EL (cell line): ENCODE measurements at places on chromosomes 4 and X.

GRCh38 chr4:38672074-38672396 is 8.0 kb downstream of the KLF3 start:
- no peak for DNase-seq

- DNase-seq = no peak
Observed at GRCh38 chrX:118551426-118551825, 55.8 kb downstream of the DOCK11 start.

DNA sequence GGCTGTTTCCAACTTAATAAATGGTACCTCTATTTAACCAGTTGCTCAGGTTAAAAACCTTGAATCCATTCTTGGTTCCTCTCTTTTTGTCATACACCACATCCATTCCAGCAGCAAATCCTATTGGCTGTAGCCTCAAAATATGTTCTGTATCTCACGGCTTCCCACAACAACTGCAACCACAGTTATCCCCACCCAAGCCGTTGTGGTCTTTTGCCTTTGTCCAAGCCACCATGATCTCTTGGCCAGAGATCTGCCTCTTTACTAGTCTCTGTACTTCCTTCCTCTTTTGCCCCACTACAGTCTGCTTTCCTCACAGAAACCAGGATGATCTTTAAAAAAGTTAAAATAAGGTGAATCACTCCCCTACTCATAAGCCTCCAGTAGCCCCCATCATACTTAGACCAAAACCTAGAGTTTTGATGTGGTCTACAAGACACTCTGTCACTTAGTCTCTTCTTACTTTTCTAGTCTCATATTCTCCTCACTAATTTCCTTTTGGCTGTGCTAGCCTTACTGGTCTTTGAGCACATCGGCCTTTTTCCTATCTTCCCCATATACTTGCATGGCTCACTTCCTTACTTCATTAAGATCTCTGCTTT is 10.3 kb downstream of the MAOA start:
- no peak for DNase-seq

DNA sequence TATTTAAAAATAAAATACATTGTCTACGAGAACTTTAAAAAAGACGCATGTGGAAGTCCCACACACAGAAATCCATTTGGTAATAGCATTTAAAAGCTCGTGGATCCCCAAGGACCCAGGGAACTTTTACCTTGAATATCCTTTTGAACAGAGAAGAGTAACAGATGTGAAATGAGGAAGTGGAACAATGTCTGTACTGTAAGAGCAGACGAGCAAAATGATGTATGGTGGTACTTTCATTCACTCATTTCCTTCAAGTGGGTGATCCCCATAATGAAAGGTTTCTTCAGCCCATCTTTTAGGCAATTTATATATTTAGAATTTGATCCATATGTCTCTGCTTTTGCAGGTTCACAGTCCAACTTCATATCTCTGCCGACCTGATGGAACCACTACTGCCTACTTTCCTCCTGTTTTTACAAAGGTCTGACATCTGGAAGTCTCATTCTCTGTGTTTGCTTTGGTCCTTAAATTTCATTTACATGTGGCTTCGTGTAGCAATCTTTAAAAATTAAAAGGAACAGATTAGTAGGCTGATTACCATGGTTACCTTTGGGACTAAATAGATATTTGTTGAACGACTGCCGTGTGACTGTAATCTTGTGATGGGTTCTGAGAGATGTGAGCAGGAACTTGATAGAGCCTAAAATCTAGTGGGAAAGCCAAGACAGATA is 188.4 kb downstream of the PALLD start:
- no peak for DNase-seq

DNA sequence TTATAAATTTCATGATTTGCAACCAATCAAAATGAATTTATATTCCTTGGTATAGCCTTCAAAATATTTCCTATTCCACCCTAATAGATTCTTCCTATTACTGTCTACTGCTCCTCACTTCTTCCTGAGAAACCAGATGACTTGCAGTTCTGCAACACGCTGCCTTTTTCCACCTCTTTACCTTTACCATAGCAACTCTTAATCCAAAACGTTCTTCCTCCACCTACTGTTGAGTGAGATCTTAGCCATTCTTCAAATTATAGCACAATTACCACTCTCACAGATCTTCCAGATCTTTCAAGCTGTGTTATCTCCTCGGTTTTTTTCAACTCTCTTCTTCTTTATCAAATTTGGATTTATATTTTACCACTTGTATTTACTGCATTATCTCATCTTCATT is 289.8 kb downstream of the ADGRL3 start:
- DNase-seq = no peak

DNA sequence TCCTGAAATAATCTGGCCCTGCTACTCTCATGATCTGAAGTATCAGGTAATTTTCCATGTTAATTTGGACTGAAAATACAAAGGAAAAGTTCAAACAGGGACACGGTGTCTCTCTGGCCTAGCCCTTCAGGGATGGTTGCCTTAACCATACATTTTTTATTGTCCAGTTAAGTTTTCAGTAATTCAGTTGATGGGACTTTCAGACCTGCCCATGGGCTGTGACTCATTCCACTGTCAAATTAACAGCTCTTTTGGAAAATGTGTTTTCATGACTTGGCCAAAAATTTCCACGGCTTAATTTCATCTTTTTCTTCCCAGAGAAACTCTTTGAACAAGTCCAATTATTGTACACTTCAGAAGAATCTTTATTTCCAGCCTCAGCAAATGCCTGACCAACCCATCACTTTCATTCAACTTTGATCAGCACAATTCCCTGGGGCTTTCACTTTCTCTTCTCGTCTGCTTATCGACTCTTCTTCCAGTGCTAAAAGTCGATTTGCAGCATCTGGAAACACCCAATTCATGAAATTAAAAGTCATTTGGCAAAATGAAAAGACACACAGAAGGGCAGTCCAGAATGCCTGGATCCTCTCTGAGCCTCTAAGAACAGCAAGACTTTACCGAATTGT is 293.9 kb downstream of the RAB28 start:
- no peak for DNase-seq

GRCh38 chr4:61540944-61541343 is 340.8 kb downstream of the ADGRL3 start:
- no peak for DNase-seq

- peak; percentile 89 for DNase-seq
Observed at GRCh38 chrX:123764967-123765871, 32.4 kb upstream of the THOC2 start.

DNA sequence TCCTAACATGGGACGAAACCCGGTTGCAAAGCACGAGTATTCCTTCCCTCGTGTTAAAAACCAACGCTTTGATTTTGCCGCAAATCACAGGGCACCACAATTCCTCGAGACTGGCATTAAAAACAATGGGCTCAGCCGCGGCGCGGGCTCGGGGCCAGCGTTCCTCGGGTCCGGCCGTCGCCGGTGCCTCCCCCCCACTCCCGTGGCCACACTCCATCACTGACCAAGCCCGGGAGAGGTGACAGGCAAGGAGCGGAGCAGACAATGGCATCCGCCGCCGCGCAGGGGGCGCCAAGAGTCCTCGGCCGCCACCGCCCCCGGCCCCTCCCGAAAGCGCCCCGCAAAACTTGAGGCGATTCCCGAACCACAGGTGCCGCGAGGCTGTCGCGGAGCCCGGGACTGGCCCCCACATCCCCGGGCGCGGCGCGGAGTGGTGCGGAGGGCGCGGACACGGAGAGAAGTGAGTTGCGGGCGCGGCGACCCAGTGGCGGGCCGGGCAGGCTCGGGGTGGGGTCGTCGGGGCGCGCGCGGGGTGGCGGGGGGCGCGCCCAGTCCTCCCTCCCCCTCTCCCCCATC is 445 bp downstream of the AP1S2 start:
- DNase-seq = peak; percentile 36

DNA sequence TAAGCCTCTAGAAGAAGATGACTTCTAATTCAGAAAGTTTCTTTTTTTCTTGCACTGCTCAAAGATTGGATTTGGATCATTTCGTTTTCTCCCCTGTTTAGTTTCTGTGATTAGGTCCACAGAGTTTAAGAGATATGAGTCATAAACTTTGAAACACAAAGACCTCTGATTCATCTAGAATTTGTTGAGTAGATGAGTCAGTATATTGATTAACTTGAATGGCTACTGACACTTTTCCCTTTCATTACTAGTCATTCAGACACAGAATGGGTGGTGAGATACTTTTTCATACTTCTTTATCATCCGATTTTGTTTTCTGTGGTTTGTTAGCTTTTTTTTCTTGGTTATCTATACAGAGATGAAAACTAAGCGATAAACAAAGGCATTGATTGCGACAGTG is 34.1 kb upstream of the AFF2 start:
- no peak for DNase-seq

- DNase-seq = peak; percentile 25
Observed at GRCh38 chr4:148065075-148065474, 333.2 kb downstream of the ARHGAP10 start.

DNA sequence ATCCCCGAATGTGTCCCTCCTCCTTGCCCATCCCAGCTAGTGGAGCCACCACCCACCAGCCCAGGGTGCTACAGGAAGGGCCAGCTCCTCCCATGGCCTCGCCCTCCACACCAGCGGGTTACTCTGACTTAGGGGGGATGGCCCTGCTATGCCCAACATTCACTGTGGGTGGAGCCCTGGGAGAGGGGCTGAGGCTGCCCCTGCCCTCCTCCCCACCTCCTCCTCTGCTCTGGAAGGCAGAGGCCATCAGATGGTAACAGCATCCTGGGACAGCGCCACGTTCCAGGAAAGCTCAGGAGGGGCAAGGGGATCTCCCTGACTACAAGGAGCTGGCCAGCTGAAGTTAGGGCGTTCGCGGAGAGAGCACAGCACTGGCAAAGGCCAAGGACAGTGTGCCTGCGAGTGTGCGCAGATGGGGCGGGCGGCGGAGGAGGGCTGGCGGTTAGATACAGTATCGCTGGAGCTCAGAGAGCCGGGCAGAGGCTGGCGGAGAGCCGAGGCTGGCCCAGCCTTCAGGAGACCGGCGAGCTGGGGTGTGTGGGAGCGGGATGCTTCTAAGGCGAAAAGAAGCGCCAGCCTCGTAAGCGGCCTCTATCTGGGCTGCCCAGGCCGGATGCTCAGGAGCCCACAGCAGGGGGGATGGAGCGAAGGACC is 1.5 kb downstream of the JAKMIP1 start:
- DNase-seq = no peak

DNA sequence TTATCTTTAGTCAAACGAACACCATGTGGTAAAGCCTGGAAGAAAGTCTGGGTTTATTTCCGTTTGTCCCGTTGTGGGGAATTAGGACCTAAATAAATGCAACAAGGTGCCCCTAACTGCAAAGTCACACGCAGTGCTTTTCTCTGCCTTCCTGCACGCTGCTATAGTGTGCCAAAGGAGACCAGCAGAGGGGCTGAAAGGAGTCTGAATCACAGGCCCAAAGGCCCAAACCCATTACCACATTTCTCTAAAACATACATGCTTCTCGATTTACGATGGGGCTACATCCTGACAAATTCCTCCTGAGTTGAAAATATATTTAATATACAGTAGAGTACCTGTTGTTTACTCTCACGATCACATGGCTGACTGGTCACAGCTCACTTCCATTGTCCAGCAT is 4.5 kb downstream of the VEGFC start:
- no peak for DNase-seq

DNA sequence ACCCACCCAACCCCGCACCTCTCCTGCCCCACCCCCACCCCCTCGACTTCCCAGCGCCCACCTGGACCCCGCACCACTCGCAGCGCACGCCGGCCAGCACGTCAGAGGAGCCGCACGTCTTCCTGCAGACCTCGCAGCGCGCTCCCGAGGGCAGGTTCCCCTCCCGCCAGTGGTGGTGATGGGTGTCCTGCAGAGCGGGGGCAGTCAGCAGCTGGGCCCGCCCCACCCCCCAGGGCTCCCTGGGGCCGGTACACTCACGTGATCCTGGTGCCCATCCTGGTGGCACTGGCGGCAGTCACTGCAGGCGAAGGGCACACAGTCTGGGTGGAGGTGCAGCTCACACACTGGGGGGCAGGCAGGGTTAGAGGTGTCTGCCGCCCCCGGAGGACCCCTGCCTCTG is 5.1 kb downstream of the DGKQ start:
- no peak for DNase-seq

- DNase-seq = peak; percentile 6
Observed at GRCh38 chrX:78595901-78596502, 63.1 kb downstream of the RTL3 start.

- DNase-seq = no peak
Observed at GRCh38 chrX:119069128-119069527, 3.7 kb upstream of the CT47C1 start.

- DNase-seq = no peak
Observed at GRCh38 chrX:10016519-10017132, 49.5 kb downstream of the CLDN34 start.

DNA sequence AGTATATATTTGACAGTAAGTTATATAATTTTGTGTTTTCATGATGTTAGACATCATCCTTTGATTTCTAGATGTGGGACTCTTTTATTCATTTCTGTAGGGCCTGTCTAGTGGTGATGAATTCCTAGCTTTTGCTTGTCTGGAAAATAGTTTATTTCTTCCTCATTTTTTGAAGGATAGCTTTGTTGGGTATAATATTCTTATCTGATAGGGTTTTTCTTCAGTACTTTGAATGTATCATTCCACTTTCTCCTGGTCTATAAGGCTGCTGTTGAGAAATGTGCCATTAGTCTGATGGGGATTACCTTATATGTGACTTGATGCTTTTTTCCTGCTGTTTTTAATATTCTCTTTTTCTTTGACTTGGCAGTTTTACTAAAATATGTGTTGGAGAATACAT is 1104.5 kb downstream of the FAT4 start:
- DNase-seq = no peak

DNA sequence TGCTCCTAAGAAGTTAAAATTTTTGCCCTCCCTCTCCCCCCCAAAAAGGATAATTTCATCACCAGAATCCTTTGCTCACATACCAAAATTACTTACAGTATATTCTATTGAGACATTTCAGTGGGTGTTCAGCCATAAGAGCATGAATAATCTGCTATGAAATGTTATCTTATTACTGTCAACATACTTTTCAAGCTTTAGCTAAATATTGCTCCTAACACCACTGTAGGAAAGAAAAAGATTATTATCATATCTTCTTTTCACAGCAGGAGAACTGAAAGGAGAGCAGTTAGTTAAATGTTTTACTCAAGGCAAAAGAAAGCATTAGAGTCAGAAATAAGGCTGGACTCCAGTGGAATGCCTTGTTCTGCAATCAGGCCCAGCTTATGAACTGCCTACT is 231.0 kb upstream of the GYPA start:
- DNase-seq = no peak
